ENCODE measurements at places on chromosomes 4 and X.

DNA sequence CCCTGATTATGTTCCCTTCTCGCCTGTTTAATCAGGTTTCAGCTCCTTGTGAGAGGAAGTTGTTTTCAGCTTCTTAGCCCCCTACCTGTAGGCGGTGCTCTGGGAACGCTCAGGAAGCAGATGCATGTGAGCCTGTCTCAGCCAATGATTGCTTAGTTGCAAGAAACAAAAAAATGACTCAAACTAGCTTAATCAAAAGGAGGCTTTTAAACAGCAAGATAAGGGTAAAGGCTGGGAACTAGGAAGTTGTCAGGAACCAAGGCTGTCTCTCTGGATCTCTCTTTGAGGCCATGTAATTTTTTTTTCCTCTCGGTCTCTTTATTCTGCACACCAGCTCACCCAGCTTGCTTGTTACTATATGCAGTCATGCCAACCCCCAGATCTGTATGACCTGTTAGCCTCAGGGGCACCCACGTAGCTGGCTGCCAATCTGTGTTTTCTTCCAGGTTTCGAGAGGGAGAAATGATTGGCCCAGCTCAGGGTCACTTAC is 109.1 kb downstream of the PTTG2 start:
- no peak for DNase-seq

- DNase-seq, result no peak
Measured at GRCh38 chr4:5865896-5866599, 26.8 kb downstream of the CRMP1 start.

- DNase-seq, result no peak
Measured at GRCh38 chr4:38674258-38675144, 10.5 kb downstream of the KLF3 start.

GRCh38 chr4:25863347-25863784 is 578 bp upstream of the SEL1L3 start:
- DNase-seq, result peak; percentile 7

GRCh38 chr4:8351931-8352367 is 82.4 kb downstream of the HTRA3 start:
- DNase-seq, result no peak

DNA sequence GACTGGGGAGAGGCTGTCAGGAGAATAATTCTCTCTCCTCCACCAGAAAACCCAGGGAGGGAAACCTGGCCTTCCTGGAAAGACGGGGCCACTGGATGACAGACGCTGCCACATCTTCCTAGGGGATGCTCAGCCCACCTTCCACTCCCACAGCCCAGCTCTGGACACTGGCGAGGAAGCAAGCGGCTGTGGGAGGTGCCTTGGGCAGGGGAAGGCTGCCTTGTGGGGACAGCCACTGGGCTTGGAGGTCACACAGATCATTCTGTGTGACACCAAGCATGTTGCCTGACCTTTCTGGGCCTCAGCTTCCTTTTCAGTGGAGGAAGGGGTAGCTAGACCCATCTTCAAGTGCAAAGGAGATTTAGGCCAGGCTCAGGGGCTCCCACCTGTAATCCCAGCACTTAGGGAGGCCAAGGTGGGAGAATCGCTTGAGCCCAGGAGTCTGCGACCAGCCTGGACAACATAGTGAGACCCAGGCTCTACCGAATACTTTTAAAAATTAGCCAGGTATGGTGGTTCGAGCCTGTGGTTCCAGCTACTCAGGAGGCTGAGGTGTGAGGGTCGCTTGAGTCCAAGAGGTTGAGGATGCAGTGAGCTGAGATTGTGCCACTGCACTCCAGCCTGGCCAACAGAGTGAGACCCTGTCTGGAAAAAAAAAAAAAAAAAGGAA is 9.8 kb upstream of the MSX1 start:
- DNase-seq, result no peak

GRCh38 chr4:6453688-6453990 is 18.8 kb downstream of the PPP2R2C start:
- DNase-seq, result no peak

GRCh38 chr4:85955620-85956292 is 404.1 kb downstream of the MAPK10 start:
- no peak for DNase-seq

GRCh38 chr4:56241500-56241899 is 145.8 kb downstream of the AASDH start:
- DNase-seq, result no peak

DNA sequence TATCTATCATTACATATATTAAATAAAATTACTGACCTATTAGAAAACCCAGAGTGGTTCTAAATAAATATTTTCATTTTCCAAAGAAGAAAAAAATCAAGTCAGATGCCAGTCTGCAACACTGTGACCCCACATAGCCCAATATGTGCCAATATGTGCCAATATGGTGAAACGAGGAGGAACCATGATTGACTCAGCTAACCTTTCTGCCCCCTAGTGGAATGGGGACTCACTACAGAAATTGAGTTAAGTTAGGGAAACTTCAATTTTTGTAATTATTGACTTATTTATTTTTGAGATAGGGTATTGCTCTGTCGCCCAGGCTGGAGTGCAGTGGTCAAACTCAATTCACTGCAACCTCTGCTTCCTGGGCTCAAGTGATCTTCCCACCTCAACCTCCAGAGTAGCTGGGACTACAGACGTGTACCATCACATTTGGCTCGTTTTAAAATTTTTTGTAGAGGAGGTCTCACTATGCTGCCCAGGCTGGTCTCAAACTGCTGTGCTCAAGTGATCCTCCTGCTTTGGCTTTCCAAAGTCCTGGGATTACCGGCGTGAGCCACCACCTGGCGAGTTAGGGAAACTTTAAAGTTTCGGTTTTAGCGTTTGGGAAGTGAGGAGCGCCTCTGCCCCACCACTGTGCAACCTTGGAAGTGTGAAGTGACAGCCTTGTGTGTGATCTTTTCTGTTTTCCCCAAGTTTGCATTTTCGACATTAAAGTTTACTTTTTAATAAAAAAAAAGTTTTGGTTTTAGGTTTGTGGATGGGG is 116.8 kb upstream of the SHISA3 start:
- no peak for DNase-seq

DNA sequence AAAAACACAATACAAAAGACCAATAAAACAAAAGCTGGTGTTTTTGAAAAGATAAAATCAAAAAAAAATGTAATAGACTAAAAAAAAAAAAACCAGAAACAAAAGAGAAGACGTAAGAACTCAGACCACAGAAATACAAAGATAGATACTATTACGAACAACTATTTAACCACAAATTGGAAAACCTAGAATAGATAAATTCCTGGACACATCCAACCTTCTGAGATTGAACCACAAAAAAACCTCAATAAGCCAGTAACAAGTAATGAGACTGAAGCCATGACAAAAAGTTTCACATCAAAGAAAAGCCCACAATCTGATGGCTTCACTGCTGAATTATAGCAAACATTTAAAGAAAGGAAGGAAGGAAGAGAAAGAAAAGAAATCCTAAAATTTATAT is 16.2 kb downstream of the RCHY1 start:
- no peak for DNase-seq

GRCh38 chr4:119286377-119287002 is 35.4 kb downstream of the FABP2 start:
- DNase-seq, result no peak

GRCh38 chr4:186486172-186486571 is 69.2 kb downstream of the MTNR1A start:
- no peak for DNase-seq

GRCh38 chrX:110025395-110025794 is 22.5 kb downstream of the TMEM164 start:
- no peak for DNase-seq

DNA sequence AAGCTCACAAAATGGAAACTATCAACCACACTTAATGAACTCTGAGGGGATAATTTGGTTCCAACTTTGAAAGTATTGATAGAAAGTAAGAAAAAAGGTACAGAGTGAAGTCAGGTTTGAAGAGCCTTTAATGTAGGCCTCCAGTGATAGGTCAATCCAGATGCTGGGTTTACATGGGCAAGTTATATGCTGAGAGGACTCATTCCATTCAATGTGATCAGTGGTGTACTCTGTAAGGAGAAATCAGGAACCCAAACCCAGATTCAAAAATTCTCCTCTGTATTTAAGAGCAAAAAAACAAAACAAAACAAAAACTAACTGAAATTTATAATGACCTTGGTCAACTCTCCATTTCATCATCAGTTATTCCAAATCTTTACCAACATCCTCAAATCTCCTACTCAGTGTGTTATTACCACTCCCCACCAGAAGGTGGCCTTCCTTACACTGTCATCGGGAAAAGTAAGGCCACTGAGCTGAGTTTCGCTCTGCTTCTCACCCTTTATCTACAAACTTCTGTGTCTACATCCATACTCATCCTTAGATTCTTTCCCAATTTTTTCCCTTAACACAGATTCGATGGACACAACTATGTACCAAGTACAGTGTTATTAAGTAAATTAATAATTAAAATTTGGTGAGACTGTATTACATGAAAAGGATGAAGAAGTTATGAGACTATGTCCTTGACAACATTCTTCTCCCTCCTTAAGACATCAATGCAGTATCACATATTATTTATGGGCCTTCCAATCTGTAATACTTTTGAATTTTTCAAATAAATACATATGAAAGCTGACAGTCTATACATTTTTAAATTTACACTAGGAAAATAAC is 88.3 kb downstream of the ZAR1 start:
- peak; percentile 23 for DNase-seq

GRCh38 chrX:115894087-115894486 is 276.5 kb upstream of the AGTR2 start:
- no peak for DNase-seq

DNA sequence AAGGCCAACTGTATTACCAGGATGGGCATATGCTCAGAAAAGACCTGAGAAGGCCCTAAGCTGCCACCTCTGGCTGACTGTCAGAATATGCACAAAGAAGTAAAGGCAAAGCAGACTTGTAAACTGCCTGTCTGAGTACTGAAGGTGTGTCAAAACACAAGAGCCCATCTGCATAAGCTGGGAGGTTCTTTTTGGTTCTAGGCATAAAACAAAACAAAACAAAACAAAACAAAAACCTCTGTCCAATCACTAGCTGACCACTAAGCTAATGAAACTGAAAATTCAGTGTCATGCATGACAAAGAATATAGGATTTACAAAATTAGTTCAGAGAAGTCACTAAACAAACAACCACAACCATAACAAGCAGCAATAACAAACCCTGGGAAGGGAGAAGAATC is 20.6 kb downstream of the SH3D19 start:
- DNase-seq, result no peak

- DNase-seq, result peak; percentile 21
Measured at GRCh38 chrX:1093121-1093520, 119.3 kb downstream of the CRLF2 start.

DNA sequence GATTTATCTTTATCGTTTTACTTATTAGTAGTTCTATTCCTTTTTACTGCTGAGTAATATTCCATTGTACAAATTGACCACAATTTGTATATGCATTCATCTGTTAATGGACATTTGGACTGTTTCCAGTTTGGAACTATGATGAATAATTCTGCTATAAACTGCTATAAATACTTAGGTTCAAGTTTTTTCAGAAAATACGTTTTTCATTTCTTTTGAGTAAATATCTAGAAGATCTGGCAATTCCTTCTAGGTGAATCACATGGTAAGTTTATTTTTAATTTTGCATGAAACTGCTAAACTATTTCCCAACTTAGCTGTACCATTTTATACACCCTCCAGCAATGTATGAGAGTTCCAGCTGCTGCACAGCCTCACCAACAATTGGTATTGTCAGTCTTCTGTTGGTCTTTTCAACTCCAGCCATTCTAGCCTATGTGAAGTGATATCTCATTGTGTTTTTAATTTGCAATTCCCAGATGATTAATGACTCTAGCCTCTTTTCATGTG is 22.2 kb downstream of the LIN54 start:
- DNase-seq, result no peak

DNA sequence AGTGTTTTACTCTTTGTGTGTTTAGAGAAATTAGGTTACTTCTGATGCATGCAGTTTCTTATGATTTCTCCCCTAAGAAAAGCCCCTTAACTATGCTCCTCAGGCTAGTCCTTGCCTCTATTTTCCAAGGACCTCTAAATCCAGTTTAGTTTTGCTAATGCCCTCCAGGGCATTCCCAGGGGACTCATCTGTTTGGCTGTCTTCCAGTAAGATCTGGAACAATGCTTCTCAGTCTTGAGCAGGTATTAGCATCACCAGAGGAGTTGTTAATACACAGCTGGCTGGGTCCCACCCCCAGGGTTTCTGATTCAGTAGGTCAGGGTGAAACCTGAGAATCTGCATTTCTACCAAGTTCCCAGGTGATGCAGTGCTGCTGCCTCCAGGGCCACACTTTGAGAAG is 56.9 kb downstream of the OTC start:
- no peak for DNase-seq

DNA sequence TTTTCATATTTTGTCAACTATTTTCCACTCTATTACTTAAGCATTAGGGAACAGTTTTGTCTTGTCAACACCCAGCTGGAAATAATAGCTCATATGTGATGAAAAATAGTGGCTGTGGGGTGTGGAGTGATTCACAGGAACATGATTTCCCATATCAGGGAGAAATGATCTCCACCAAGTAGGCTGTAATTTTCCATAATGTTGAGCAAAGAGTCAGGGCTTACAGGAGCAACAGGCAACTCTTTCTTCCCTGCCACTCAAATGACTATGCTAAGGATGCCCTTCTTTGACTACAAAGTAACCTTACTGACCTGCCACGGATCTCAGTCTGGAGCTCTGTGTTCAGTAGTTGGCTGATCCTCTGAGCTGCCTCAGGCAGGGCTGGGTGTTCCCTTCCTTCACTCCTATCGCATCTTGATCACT is 90.0 kb upstream of the GATB start:
- DNase-seq, result no peak

- no peak for DNase-seq
Measured at GRCh38 chrX:370244-370962, 16.3 kb downstream of the PPP2R3B start.

DNA sequence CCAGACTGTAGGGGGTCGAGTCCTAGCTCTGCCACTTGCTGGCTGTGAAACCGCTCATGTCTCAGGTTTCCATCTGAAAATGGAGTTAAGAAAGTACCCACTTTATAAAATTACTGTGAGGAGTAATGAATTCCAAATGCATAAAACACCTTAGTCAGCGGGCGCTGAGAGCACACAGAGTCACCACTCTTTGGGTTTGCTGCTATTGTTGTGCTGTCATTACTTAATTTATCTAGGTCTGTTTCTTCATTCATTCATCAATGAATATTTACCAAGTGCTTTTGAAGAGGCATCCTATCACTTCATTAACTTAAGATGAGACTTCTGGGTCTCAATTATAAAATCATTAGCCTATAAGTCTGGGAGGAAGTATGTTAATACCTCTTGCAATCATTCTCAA is 317.3 kb downstream of the FBXW7 start:
- no peak for DNase-seq
